ENCODE measurements at places on chromosomes 2 and 18. TPM values are rescaled to one million over a fixed set of nuclear protein-coding genes. Genes with fewer than 3 reads are reported as not detected.

The LAMA1 gene
- total RNA-seq: 4.7 TPM

The TUBA4B gene
- total RNA-seq: not detected

The CD8B2 gene
- total RNA-seq: not detected

The TMEM169 gene
- 0.16 TPM for total RNA-seq

The CNTNAP5 gene
- not detected for total RNA-seq

The ADAM23 gene
- total RNA-seq: 4.2 TPM

The UCN gene
- total RNA-seq: 0.53 TPM

The GCG gene
- total RNA-seq: not detected

The KCNG2 gene
- not detected for total RNA-seq

The CROCC2 gene
- not detected for total RNA-seq

The MXD1 gene
- total RNA-seq: 1.6 TPM

The LRATD1 gene
- total RNA-seq: 18.5 TPM

The DHRS9 gene
- 0.12 TPM for total RNA-seq

The CYP26B1 gene
- total RNA-seq: 1.7 TPM

The PELI1 gene
- total RNA-seq: 5.5 TPM

The GRP gene
- total RNA-seq: not detected

The SP110 gene
- 26.3 TPM for total RNA-seq

The SCN7A gene
- total RNA-seq: not detected

The SAP130 gene
- total RNA-seq: 16.5 TPM

The HOXD1 gene
- total RNA-seq: not detected

The HTRA2 gene
- 49.5 TPM for total RNA-seq

The FAM117B gene
- total RNA-seq: 4.3 TPM

The SKA1 gene
- total RNA-seq: 30.4 TPM

The UGT1A7 gene
- not detected for total RNA-seq

The MALL gene
- 0.10 TPM for total RNA-seq

The SP140L gene
- 4.7 TPM for total RNA-seq
